ENCODE measurements at places on chromosomes 6 and 20. TPM values are rescaled to one million over a fixed set of nuclear protein-coding genes. Genes with fewer than 3 reads are reported as not detected.

GRCh38 chr6:87151781-87152525 is 3.4 kb upstream of the ZNF292 start:
- no peaks in the 10 kb centered on the region for H3K36me3 ChIP-seq
- H3K27ac ChIP-seq: peak overlapping the region; percentile 68
- H3K4me1 ChIP-seq: peaks cover 27% of the 10 kb centered on the region
- H3K4me3 ChIP-seq: peak overlapping the region; percentile 6

DNA sequence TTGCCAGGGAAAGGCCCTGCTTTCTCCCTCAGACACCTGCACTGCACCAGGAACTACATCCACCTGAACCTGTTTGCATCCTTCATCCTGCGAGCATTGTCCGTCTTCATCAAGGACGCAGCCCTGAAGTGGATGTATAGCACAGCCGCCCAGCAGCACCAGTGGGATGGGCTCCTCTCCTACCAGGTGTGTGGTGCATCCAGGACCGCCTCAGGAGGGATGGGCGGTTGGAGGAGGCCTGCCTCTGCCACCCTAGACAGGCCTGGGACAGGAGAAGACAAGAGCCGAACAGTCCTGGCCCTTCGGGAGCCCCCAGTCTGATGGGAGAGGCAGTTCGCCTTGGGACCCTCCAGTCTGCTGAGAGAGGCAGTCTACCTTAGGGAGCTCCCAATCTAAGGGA is 24.2 kb downstream of the GLP1R start:
- no peaks in the 10 kb centered on the region for H3K4me1 ChIP-seq
- H3K4me3 ChIP-seq: no peak overlapping the region
- no peak overlapping the region for H3K27ac ChIP-seq
- no peaks in the 10 kb centered on the region for H3K36me3 ChIP-seq
- DNase-seq: no peak

DNA sequence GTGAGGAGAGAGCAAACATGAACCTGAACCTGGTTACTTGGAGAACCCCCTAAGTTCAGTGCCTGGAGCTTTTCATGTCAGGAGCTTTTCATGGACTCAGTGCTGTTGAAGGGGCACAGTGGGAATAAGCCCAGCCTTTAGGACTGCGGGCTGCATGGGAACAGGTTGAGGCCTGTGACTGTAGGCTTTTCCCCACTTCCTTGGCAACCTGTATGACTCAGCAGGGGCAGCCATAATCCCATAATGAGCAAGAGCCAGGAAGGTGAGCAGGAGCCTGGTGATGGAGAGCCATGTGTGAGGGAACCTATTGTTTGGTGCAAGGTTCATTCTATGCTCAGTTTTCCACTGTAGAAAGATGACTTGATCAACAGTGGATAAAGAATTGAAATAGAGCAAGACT is 23.4 kb downstream of the MEP1A start:
- DNase-seq: no peak
- H3K4me3 ChIP-seq: no peak overlapping the region
- H3K27me3 ChIP-seq: no peaks in the 10 kb centered on the region
- peaks cover 7% of the 10 kb centered on the region for H3K4me1 ChIP-seq
- no peaks in the 10 kb centered on the region for H3K36me3 ChIP-seq

GRCh38 chr6:136566007-136566487 is 15.8 kb upstream of the MAP7 start:
- peaks cover 6% of the 10 kb centered on the region for H3K4me1 ChIP-seq
- H3K36me3 ChIP-seq: peaks cover 1% of the 10 kb centered on the region
- DNase-seq: no peak
- H3K4me3 ChIP-seq: no peak overlapping the region
- no peaks in the 10 kb centered on the region for H3K27me3 ChIP-seq
- no peak overlapping the region for H3K27ac ChIP-seq

DNA sequence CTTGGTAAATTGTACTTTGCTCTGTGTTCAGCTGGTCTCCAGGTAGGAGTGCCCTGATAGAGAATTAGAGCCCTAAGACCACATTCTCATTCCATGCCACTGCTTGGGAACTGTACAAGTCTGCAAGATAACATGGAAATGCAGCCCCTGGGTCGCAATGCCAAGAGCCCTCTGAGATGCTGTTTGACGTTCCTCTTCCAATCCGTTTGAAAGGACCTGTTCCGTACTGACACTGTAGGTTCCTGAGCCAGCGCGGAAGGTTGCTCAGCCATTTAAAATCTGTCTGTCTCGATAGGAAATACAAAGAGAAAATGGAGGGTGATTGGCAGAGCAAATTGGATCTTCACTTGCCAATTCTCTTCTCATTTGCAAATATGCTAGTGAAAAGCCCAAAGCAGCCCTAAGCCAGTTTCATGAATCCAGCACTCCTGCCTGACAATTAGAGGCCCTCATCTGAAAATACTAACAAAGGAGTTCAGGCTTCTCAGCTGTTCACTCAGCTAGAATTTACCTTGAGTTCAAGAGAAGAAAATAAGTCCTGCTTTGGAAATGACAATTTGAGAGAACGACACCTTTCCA is 100.6 kb upstream of the AFDN start:
- DNase-seq: no peak
- H3K4me1 ChIP-seq: no peaks in the 10 kb centered on the region
- no peak overlapping the region for H3K4me3 ChIP-seq
- H3K27ac ChIP-seq: no peak overlapping the region

- H3K36me3 ChIP-seq: no peaks in the 10 kb centered on the region
- H3K27me3 ChIP-seq: no peaks in the 10 kb centered on the region
- DNase-seq: no peak
- H3K27ac ChIP-seq: no peak overlapping the region
- no peaks in the 10 kb centered on the region for H3K4me1 ChIP-seq
These were observed 41.7 kb downstream of the RIOK1 start for GRCh38 chr6:7431313-7431673.

- no peaks in the 10 kb centered on the region for H3K36me3 ChIP-seq
- DNase-seq: no peak
- H3K27ac ChIP-seq: no peak overlapping the region
- H3K4me3 ChIP-seq: no peak overlapping the region
- no peaks in the 10 kb centered on the region for H3K4me1 ChIP-seq
- no peaks in the 10 kb centered on the region for H3K27me3 ChIP-seq
These were observed 164.6 kb downstream of the ZNF217 start for GRCh38 chr20:53428996-53429395.

DNA sequence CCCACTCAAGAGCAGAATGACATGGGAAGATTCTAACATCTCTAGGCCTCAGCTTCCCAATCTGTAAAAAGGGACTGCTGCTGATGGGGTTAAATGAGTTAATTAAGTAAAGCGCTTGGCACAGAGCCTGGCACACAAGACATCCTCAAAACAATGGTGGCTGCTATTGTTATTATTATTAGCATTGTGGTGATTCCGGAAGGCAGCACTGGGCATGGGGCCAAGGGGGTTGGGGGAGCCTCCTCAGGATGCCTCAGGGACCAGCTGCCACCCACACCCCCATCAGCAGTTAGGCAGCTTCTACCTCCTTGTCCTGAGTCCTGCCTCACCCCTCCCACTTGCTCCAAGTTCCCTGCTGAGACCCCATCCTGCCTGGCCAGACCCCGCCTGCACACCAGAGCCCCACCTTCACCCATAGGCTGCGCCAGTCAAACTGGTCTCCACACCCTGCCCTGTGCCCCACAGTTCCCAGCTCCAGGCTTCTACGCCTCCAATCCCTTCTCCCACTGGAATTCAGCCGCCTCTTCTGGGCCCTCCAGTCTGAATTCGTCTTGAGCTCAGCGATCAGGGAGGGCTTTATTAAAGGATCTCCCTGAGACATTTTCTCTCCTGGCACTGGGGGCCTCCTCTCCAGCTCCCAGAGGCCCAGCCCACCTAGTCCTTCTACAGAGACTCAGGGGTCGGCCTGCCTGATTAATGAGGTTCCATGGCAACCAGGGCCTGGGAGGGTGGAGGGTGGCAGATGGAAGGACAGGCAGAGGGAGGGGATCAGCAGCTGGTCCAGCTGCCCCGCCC is 1.5 kb downstream of the E2F1 start:
- no peak overlapping the region for H3K27ac ChIP-seq
- no peaks in the 10 kb centered on the region for H3K27me3 ChIP-seq
- H3K4me3 ChIP-seq: no peak overlapping the region
- DNase-seq: no peak
- peaks cover 19% of the 10 kb centered on the region for H3K4me1 ChIP-seq
- H3K36me3 ChIP-seq: no peaks in the 10 kb centered on the region

The CSNK2A1 gene
- total RNA-seq: 60.3 TPM

The MOCS3 gene
- total RNA-seq: 4.0 TPM

GRCh38 chr6:88870717-88871330 is 92.6 kb downstream of the RNGTT start:
- no peaks in the 10 kb centered on the region for H3K27me3 ChIP-seq
- no peaks in the 10 kb centered on the region for H3K4me1 ChIP-seq
- DNase-seq: peak; percentile 36
- H3K27ac ChIP-seq: no peak overlapping the region

- H3K36me3 ChIP-seq: no peaks in the 10 kb centered on the region
- peak overlapping the region; percentile 78 for H3K27ac ChIP-seq
- no peaks in the 10 kb centered on the region for H3K27me3 ChIP-seq
These were observed 667 bp downstream of the STX11 start for GRCh38 chr6:144150710-144151657.

- no peak overlapping the region for H3K27ac ChIP-seq
- no peaks in the 10 kb centered on the region for H3K27me3 ChIP-seq
- peaks cover 16% of the 10 kb centered on the region for H3K4me1 ChIP-seq
- H3K36me3 ChIP-seq: no peaks in the 10 kb centered on the region
- DNase-seq: no peak
- peak overlapping the region; percentile 11 for H3K4me3 ChIP-seq
These were observed 133.9 kb upstream of the NEDD9 start for GRCh38 chr6:11366183-11366933.

The KCNK5 gene
- 3.7 TPM for total RNA-seq

The DEFB124 gene
- total RNA-seq: not detected

GRCh38 chr6:154447954-154448353 is 62.5 kb downstream of the CNKSR3 start:
- peaks cover 6% of the 10 kb centered on the region for H3K36me3 ChIP-seq
- no peaks in the 10 kb centered on the region for H3K27me3 ChIP-seq
- H3K4me1 ChIP-seq: peaks cover under 1% of the 10 kb centered on the region

GRCh38 chr6:33481192-33481591 is 26.8 kb downstream of the ZBTB9 start:
- H3K27me3 ChIP-seq: no peaks in the 10 kb centered on the region
- no peak overlapping the region for H3K27ac ChIP-seq
- DNase-seq: no peak
- H3K36me3 ChIP-seq: no peaks in the 10 kb centered on the region

GRCh38 chr20:2210646-2211552 is 84.9 kb upstream of the TGM3 start:
- H3K4me1 ChIP-seq: no peaks in the 10 kb centered on the region
- H3K4me3 ChIP-seq: no peak overlapping the region
- no peak for DNase-seq

DNA sequence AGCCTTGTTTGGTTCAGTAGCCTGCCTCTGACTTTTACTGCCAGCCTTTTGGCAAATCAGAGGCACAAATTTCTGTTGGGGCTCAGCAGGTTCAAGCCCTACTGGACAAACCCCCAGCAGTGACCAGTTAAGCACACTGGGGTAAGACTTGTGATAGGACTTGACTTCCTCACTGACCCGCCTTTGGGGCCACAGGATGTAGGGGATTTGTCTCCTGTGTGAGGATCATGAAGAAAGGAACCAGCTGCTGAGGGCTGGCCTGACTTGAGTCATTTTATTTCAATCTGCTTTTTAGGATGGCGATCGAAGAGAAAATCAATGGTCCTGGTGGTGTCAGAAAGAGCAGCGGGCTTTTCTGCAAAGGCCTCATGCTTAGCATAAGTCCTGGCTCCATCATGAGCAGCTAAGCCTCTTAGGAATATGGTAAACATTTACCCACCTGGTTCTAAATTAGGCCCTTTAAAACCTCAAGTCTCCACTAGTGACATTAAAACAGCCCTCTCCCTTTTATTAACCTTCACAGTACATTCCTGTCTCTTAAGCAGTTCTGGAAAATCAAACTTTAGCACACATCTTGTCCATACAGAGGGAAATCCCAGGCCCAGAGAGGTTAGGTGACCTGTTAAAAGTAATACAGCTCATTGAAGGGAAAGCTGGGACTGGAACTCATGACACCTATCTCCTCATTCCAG is 16.6 kb downstream of the CHMP4B start:
- no peaks in the 10 kb centered on the region for H3K36me3 ChIP-seq
- H3K4me1 ChIP-seq: peaks cover 29% of the 10 kb centered on the region
- no peak for DNase-seq

DNA sequence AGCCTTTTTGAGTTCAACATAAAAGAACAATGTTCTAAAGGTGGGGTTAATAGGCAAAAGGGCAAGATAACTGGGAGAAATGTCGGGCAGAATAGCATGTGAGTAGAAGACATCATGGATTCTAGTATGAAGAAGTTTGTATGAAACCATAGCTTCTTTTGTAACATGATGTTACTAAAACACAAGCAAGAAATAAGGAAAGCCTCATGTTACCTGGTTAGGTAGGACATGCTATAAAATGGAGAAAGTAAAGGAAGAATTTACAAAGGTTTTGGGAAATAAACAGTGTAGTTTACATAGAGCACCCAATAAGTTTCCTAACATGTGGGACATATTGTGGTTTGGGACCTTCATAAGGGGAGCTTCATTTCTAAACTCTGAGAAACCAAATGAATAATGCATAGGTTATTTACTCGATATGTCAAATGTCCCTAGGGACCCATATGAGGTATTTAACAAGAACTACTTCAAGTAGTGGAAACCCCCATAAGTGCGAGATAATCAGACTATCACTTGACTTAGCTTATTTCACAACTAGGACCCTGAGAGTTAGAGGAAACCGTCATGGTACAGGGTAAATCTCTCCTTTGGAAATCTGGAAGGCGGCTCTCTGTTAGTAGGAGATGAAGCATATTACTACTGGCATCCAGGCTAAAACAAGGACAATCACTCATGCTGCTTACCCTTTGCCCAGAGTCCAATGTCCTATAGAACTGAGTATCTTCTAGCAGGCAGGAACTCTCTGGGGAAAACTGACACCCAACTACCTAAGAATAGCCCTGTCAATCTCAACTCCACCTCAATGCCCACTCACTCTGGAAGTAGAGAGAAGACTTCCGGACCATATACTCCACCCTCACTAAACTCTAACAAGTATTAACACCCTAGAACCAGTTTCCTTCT is 57.5 kb downstream of the ILRUN start:
- H3K4me3 ChIP-seq: no peak overlapping the region
- no peak for DNase-seq
- H3K36me3 ChIP-seq: peaks cover 1% of the 10 kb centered on the region
- H3K4me1 ChIP-seq: peaks cover 16% of the 10 kb centered on the region

- no peak overlapping the region for H3K27ac ChIP-seq
- H3K27me3 ChIP-seq: no peaks in the 10 kb centered on the region
- no peak overlapping the region for H3K4me3 ChIP-seq
- peaks cover 13% of the 10 kb centered on the region for H3K36me3 ChIP-seq
- peaks cover 44% of the 10 kb centered on the region for H3K4me1 ChIP-seq
These were observed 48.6 kb downstream of the TCP11 start for GRCh38 chr6:35092362-35093117.

The BNIP5 gene
- total RNA-seq: not detected

GRCh38 chr20:16821211-16822089 is 73.3 kb downstream of the OTOR start:
- no peaks in the 10 kb centered on the region for H3K4me1 ChIP-seq
- H3K27me3 ChIP-seq: no peaks in the 10 kb centered on the region
- H3K36me3 ChIP-seq: no peaks in the 10 kb centered on the region
- H3K27ac ChIP-seq: no peak overlapping the region
- peak; percentile 34 for DNase-seq

GRCh38 chr20:57991211-57991881 is 237.1 kb downstream of the ANKRD60 start:
- peaks cover 2% of the 10 kb centered on the region for H3K27me3 ChIP-seq
- no peaks in the 10 kb centered on the region for H3K4me1 ChIP-seq
- no peak overlapping the region for H3K4me3 ChIP-seq

GRCh38 chr6:11198663-11199603 is 33.5 kb downstream of the NEDD9 start:
- no peak overlapping the region for H3K27ac ChIP-seq
- no peaks in the 10 kb centered on the region for H3K36me3 ChIP-seq
- no peaks in the 10 kb centered on the region for H3K4me1 ChIP-seq
- H3K4me3 ChIP-seq: no peak overlapping the region
- H3K27me3 ChIP-seq: no peaks in the 10 kb centered on the region
- DNase-seq: no peak
